Thymus (tissue), 14 donors: ENCODE measurements at places on chromosomes 2 and 18. TPM values are rescaled to one million over a fixed set of nuclear protein-coding genes. Genes with fewer than 3 reads are reported as not detected.

The COL5A2 gene
- total RNA-seq = 28.2 TPM

The TTN gene
- 5.4 TPM for total RNA-seq

The CNTNAP5 gene
- total RNA-seq = 0.14 TPM

The PASK gene
- 42.2 TPM for total RNA-seq

The SPATS2L gene
- 34.8 TPM for total RNA-seq

GRCh38 chr2:239896075-239896474 is 129.1 kb downstream of the NDUFA10 start:
- DNase-seq = no peak

- DNase-seq = no peak
Observed at GRCh38 chr2:96940980-96941775, 45.2 kb downstream of the FAM178B start.

- DNase-seq = no peak
Observed at GRCh38 chr18:78378403-78378802, 601.2 kb upstream of the SALL3 start.

DNA sequence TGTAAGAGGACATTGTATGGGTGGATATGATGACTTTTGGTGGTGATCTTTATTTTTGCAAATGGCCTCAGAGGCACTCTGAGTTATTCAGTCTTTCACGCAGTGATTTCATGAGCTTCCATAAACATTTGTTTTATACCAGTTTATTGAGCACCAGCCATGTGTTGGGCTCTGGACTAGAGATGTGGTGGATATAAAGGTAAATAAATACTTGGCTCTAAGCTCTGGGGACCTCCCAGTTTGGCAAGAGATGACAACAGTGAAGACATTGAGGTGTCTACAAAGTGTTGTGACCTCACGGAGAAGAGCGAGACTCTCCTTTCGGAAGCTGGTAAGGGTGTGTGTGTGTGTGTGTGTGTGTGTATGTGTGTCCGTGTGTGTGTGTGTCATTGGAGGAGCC is 146.4 kb downstream of the TANC1 start:
- DNase-seq = no peak

- DNase-seq = no peak
Observed at GRCh38 chr18:55934821-55935220, 346.8 kb upstream of the TCF4 start.

DNA sequence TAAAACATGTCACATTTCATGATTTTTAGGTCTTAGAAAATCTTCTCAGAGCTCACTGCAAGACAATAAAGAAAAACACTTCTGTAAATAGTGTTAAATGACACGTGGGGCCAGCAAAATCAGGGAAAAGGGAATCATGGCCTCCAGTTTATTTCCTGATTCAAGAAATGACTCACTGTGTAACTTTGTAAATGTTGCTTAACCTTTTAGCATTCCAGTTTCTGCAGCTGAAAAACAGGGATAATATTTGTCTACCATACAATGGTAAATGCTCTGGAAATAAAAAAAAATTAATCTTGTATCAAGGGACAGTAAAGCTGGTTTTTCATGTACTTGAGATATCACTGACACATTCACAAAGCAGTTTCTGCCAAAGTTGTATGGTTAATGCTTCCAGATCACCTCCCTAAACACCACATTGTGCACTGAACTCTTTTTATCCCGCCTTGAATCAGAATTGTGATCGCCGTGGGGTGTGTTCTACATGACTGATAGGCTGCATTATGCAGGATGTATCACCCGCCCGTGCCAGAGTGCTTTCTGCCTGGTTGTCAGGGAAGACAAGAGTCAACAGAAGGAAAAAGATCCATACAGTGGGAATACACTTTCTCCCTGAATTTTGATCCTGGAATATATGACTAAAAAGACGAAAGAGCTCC is 238.8 kb downstream of the IKZF2 start:
- no peak for DNase-seq

DNA sequence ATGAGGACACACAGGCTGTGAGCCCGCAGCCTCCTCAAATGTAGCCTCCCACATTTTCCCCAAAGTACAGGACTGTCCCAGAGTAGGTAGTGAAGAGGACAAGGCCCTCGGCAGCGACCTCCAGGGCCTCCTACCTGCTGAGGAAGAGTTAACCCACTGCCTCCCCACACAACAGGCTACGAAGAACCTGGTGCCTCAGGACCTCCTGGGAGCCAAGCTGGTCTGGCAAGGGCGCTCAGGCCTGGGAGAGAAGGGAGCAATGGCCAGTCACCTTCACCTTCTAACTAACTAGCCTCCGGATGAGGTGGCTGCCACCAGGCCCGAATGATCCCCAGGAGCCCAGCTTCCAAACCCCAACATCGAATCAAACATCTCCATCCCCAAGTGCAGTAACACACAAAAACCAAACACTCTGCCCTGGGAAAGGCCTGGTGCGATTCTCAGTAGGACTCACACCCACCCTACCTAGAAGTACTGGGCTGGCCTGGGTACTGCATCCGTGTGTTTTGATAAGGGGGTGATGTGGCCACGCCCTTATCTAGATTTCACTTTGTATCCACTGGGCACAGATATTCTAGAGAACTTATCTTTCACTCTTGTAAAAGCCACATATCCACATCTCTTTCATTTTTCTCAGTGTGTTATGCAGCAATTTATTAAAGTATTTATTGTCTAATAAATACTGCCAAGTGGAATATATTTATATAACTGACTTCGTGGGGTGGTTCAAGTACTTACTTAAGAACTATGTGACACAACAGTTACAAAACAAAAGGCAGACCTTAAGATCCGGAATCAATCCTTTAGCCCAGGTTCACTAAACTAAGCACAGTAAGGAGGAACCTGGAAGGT is 9.7 kb downstream of the ERFE start:
- no peak for DNase-seq

- no peak for DNase-seq
Observed at GRCh38 chr2:172081221-172082022, 3.9 kb upstream of the DLX1 start.

DNA sequence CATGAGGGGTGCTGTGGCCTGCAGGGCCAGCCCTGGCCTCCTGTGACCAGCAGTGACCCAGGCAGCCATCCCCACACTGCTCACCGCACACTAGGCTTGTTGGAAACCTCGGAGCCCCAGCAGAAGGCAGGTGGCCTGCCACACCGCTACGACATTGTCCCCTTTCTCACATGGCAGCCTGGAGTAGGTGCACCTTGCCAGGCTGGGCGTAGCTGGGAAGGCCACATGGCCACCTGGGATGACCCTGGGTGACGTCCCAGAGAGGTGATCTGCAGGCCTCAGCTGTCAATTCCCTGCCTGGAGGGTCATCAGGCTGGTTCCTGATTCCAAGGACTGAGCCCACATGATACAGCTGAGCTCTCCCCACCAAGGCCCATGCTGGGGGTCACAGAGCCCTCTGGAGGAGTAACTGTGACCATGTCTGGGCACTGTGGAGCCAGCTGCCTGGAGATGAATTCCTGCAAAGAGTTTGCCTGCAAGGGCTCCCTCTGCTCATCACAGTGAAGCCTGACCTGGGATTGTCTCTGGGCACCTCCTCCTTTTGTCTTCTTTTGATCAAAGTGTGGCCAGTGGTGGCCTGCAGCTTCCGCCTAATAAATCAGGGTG is 119.6 kb upstream of the OTOS start:
- no peak for DNase-seq
